ENCODE measurements at places on chromosomes 3 and 15.

DNA sequence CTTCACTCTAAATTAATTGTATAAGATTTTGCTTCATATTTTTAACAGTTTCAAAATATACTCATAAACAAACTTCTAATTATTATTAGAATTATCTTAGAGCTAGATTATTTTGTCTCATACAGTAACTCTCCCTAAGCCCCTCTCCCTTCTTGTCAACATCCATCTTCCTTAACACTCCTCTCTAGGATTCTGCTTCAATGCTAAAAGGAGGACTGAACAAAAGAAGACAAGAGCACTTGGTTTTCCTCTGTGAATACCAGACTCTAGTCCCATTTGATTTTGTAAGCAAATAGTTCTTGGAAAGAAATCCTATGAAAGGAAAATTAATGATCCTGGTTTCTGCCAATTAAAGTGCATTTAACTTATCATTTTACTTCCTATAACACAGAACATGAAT is 91.8 kb downstream of the KCNMB2 start:
- DNase-seq: no peak

- no peak for DNase-seq
These were observed 23.6 kb upstream of the FMN1 start for GRCh38 chr15:33218071-33218491.

GRCh38 chr15:31307270-31308184 is 19.1 kb upstream of the KLF13 start:
- DNase-seq: no peak

DNA sequence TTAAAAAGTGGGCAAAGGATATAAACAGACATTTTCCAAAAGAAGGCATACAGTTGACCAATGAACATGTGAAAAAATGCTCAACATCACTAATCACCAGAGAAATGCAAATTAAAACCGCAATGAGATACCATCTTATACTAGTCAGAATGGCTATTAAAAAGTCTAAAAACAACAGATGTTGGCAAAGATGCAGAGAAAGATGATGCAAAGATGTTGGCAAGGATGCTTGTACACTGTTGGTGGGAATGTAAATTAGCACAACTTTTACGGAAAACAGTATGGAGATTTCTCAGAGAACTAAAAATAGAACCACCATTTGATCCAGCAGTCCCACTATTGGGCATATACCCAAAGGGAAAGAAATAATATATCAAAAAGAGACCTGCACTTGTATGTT is 53.5 kb downstream of the TLNRD1 start:
- no peak for DNase-seq

DNA sequence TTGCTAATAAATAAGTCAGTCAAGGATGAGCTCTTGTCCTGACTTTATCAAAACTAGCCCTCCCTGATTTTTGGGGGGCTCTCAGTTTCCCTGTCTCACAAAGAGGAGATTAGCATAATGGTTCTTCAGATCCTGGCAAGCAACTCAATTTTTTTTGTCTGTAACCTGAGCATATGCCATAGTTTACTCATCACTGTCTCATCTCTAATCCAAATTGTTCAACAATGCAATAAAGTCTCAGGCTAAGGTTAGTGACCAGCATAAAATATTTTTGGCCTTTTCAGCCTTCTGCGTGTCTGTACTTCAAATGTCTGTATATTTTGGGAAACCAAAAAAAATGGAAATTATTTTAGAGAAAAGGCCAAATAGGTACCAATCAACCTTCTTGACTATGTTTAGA is 465.6 kb upstream of the TPRG1 start:
- DNase-seq: no peak

DNA sequence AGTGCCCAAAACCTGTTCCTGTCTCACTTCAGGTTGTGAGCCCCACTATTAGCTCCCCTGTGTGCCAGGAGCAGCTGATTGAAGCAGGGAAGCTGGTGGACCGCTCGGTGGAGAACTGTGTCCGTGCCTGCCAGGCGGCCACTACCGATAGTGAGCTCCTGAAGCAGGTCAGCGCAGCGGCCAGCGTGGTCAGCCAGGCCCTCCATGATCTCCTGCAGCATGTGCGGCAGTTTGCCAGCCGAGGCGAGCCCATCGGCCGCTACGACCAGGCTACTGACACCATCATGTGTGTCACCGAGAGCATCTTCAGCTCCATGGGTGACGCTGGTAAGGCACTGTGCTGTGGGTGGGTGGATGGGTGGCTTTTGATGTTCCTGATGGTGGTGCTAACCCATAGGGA is 334.1 kb upstream of the TPM1 start:
- DNase-seq: no peak

GRCh38 chr15:68220967-68221366 is 8.6 kb downstream of the CLN6 start:
- DNase-seq: no peak

- DNase-seq: no peak
These were observed 200.5 kb downstream of the TPRG1 start for GRCh38 chr3:189372243-189372642.

DNA sequence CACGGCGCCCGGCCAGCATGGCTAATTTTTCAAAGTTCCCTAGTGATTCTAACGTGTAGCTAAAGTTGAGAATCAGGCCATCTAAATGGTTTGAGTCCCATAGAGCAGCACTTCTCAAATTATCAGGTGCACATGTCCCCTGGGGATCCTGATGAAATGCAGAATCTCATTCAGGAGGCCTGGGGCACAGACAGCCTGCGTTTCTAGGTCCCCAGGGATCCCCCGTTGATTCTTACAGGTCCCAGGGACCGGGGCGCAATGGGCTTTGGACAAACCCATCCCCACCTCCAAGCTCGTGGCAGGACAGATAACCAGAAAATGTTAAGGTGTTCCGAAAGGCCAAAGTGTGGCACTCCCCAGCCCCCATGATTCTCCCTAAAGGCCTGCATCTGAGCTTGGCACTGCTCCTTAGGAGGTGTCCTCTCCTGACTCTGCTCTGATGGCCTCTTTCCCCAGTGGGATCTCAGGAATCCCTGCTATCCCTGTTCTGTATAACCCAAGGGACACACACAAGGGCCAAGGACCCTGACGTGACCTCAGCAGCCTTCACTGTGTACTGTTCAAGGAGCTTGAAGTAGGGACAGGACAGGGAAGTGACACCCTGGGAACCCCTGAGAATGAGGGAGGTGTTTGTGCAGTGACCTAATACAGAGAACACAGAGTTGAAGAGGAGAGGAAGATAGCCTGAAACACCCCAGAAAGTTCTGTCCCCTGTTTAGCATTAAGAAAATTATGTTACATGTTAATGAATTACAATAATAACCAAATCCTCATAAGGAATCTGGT is 8.0 kb downstream of the LRRK1 start:
- DNase-seq: no peak

GRCh38 chr3:103684904-103685303 is 1250.1 kb downstream of the ZPLD1 start:
- no peak for DNase-seq

- no peak for DNase-seq
These were observed 34.5 kb downstream of the NR1D2 start for GRCh38 chr3:23979569-23979968.

DNA sequence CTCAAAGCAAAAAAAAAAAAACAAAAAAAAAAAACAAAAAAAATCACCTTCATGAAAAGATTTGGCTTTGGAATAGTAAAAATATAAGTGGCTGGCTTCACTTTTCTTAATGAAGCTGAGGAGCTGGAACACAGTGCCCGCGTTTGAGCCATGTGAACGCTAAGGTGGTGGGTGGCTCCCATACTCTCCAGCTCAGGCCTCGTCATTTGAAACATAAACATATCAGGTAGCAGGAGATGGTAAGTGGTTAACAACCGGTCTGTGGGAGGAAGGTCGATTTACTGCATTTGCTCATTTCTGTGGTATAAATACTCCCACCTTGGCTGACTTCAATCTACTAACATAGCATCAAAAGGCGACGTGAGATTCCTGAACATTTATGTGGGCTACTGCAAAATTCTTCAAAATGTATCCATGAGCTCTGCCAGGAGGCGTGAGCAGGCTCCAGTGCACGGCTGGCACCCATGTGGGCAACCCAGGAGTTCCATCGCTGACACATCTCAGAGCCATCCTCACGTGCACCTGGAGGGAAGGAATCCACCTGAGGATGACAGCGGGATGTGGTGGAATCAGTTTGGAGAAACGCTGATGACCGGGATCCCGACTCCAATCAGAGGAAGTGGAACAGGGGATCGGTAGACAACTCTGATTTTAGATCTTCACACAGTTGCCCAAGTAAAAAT is 157.6 kb downstream of the ATP10A start:
- no peak for DNase-seq

DNA sequence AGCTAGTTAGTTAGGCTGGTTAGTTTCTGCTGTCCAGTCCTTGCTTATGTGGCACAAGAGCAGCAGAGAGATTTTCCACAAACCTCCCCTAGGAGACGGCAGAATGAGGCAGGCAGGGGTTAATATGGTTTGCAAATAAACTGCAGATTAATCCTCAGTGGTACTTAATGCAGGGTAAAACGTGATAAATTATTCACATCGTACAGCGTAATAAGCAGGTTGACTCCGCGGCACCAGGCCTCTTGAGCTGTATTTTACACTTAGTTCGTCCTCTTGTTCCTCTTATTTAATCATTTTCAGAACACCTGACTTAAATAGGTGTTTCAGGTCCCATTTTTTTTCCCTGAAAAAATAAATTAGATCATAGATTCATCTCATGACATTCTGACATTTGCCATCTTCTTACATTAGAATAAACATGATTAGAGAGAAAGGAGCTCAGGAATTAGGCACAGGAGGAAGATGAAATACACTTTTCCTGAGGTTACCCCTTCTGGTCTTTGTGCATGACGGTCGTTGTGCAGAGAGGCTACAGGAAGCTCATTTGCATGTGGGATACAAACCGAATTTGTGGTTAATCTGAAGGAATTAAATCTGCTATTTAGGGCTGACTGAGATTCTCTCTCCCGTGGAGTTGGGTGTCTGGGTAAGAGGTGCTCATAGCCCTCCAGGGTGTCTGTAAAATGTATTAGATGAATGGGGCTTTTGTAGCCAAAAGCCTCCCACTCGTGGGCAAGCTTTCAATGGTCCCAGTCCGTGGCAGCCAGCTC is 27.1 kb upstream of the VPS8 start:
- no peak for DNase-seq

GRCh38 chr3:160707187-160707794 is 30.3 kb downstream of the ARL14 start:
- no peak for DNase-seq

- no peak for DNase-seq
These were observed 325.1 kb downstream of the SUCLG2 start for GRCh38 chr3:67329358-67329757.

DNA sequence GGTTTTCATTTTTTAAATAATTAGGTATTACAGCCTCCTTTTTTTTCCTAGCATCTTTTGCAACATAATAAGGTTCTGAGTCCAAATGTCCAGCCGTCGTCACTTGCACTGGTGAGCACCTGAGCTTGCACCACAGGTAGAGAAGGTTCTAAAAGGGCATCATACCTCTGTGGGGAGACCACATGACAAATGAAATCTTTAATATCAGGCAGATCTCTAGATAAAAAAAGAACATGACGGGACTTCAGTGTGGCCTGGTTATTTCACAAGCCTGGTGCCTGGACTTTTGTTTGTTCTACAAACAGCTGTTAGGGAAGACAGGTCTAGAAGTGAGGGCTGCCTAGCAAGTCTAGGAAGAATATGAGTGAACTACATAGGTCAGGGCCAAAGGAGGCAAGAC is 3.6 kb downstream of the ZBED2 start:
- no peak for DNase-seq

DNA sequence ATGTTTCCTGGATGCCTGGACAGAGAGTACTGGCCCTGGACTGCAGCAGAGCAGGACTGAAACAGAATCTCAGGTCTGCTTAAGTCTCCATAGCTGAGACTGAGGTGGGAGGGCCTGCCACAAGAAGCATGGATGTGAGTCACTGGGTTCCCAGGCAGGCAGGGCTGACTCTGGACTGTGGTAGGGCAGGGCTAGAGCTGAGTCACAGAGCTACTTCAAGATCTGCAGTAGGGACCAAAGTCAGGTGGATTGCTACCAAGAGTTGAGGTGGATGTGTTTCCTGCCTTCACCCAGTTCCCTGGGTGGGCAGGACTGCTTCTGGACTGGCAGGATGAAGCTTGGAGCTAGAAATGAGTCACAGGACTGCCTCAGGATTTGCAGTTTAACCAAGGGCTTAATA is 282.9 kb downstream of the AGBL1 start:
- DNase-seq: no peak

DNA sequence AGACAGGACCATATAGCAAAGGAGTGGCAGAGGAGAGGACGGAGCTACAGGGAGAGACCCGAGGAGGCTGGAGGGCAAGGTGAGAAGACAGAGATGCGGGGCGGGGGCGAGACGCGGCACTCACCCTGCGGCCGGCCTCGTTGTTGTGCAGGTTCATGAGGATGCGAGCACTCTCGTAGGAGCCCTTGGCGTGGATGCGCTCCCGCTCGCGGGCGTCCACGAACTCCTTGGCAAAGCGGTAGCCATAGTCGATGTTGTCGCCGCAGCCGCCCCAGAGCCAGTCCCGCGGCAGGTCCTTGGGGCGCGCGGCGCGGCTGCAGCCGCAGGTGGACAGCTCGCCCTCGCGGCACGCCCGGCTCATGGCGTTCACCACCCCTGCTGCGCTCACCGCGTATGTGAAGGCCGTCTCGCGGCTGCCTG is 12.9 kb downstream of the WNT5A start:
- no peak for DNase-seq

DNA sequence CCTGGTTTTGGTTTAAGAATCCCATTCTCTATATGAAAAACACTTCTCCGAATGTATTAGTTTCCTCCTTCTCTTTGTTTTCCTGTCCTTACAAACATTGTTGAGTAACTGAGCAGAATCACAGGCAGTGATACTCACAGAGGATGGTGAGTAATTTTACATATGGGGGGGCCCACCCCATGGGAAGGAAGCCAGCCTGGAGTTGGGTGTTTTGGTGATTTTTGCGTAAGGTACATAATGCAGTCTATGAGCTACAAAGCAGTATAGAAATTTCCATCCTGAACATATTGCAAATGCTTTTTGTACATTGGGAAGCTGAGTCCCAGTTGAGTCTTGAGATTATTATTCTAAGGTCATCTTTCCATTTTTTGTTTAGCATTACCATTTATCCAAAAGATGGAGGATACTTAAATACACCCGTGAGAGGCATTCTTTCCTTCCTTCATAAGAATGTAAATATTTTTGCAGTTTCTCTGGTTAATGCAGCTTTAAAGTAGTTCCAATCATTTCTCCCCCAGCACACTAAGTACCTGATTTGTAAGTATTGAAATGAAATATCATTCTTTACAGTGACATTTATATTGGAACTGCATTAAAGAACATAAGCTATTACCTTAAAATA is 476.8 kb downstream of the AGBL1 start:
- DNase-seq: no peak

DNA sequence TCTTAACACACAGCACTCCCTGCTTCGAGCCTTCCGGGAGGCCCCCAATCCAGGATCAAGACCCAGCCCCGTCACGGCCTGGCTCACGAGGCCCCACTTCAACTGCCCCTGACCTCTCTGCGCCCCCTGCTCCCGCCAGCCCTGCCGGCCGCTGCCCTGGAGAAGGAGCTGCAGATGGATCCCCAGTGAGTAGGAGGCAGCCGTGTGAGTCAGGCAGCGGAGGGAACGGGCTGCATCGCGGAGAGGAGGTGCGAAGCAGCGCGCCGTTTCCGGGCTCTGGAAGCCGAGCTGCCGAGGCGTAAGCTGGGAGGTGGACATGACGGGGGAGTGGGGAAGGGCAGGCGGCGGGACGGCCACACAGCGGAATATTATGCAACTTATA is 133.4 kb downstream of the TPRA1 start:
- DNase-seq: no peak

All from stimulated activated CD8-positive, alpha-beta memory T cell treated with anti-CD3 and anti-CD28 coated beads, Interleukin-2, amount 100 ng/mL, for 1 hour (primary cell).